ENCODE measurements at places on chromosomes 1 and 21. TPM values are rescaled to one million over a fixed set of nuclear protein-coding genes. Genes with fewer than 3 reads are reported as not detected.

The TMCO4 gene
- total RNA-seq, result 6.5 TPM

The PGLYRP3 gene
- not detected for total RNA-seq

The IL19 gene
- total RNA-seq, result not detected

The OR2L2 gene
- total RNA-seq, result not detected

The EPRS1 gene
- 128 TPM for total RNA-seq

The VHLL gene
- total RNA-seq, result 0.09 TPM

The KCNK2 gene
- under 0.01 TPM for total RNA-seq

The ACTN2 gene
- total RNA-seq, result 1.8 TPM

The RPE65 gene
- not detected for total RNA-seq

The KLHDC7A gene
- total RNA-seq, result not detected

The WARS2 gene
- total RNA-seq, result 12.8 TPM

The RIMS3 gene
- 0.09 TPM for total RNA-seq

The FAM110D gene
- 2.5 TPM for total RNA-seq

The RABIF gene
- 12.1 TPM for total RNA-seq
